ENCODE measurements at places on chromosomes 5 and 9. TPM values are rescaled to one million over a fixed set of nuclear protein-coding genes. Genes with fewer than 3 reads are reported as not detected.

DNA sequence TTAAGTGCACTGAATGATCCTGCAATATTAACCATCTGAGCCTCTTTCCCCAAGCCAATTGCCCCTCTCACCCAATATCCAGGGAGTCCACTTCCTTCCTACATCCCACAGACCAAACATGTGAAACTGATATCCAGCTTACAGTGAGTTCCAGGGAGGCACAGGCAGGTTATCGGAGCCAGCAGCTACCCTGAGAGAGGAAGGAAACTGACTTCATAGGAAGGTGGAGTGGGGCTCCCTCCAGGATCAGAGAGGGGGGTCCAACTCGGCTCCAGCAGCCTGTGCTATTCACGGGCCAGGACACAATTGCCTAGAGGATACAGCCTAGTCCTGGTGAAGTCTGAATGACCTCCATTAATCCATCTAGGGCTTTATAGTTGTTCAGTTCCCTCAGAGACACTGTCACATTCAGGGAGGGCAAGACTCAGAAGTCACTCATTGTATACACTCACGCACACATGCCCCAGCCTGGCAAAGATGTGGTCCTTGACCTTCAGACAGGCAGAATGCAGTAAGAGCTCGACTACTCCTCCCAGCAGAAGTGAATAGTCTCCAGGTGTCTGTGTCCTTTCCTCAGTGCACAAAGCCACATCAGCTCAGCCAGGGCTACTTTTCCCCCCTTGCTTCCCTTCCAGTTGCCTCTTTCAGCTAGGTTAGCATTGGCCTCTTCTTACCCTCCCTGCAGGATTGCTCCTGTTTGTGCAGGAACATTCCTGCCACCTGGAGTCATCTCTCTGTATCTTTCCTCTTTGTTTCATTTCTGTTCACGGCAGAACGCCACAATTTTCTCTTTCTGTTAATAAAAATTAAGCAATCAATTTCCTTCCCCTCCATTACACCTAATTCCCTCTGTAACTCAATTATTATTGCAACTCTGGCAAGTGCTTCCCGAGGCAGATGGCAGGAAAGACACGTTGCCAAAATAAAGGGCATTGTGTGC, 501.7 kb downstream of the ARHGEF28 start:
- DNase-seq = no peak

- DNase-seq = peak; percentile 78
These were observed 1.1 kb downstream of the BAG1 start for GRCh38 chr9:33263131-33264002.

DNA sequence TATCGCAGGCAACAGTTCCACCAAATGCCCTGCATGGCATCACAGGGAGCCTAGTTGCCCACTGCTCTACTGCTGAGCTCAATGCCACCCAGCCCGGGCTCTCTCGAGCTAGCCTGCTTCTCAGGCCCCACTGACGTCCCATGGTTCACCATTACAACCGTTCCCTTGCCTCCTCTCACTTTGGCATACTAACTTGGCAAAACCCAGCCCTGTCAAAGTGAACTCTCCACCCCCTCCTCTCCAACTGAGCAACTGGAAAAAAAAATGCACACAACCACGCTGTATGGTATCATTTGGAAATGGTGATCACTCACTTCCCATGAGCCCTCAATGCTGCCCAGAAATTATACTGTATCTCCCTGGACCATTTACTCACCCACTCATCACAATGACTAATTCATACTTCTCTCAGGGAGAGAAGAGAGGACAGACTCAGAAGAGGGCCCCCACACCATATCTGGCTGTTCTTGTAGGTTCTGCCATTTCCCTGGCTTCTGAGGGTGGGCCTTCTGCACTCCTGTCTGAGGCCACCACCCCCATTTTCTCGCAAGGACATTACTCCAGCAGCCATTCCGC, 51.4 kb upstream of the RARS1 start:
- DNase-seq = no peak

Gene PCDHGB3
- total RNA-seq = 3.9 TPM

Data from spleen (tissue), 13 donors.